ENCODE measurements at places on chromosomes 5 and 9. TPM values are rescaled to one million over a fixed set of nuclear protein-coding genes. Genes with fewer than 3 reads are reported as not detected.

Gene PCDHB14
- total RNA-seq = not detected

Gene GLE1
- total RNA-seq = 14.4 TPM

Gene CARD6
- total RNA-seq = 2.1 TPM

Gene DDX4
- not detected for total RNA-seq

Gene CYLC2
- total RNA-seq = not detected

Gene SLC24A2
- not detected for total RNA-seq

Gene SKP2
- 10.8 TPM for total RNA-seq

Gene INSL6
- not detected for total RNA-seq

Gene ROR2
- 0.22 TPM for total RNA-seq

Gene MTMR12
- total RNA-seq = 29.4 TPM

Gene UNC5A
- total RNA-seq = not detected

DNA sequence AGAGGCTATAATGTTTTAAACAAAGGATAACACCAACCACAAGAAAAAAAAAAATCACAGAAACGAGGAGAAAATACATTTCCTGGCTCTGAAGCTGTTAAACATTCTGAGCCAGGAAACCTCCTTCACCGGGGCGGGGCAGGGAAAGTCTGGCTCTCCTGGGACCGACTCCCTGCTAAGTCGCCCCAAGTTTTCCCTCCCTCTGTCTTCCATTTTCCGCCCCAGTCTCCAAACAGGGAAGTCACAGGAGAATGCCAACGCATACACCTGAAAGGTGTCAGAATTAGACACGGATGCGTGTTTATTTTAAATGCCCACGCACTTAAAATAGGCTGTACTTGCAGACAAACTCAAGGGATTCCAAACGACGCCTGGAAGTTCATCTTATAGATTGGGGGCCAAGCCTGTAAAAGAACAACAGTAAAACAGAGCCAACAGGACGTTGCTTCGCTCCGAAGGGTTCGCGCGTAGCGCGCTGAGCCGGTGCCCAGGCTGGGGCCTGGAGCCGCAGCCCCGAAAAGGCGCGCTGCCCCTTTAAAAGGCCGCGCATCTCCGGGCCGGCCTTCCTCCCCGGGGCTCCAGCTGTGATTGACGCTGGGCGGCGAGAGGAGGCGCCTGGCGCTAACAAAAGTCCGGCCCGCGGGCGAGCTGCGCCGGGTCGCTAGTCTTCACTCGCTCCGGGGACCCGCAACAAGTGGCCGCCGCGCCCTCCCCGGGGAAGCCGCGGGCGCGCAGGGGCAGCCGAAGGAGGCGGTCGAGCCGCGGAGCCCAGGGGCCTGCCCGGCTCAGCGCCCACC, at the start of gene FBXL7:
Gene FBXL7 (plus strand): TSS at position 653 of the 797 bp plus-strand sequence.
- no peak for DNase-seq

GRCh38 chr5:145825751-145826180, 9.4 kb downstream of the PRELID2 start:
- no peak for DNase-seq

- no peak for DNase-seq
Observed at GRCh38 chr5:155080721-155081120, 67.2 kb downstream of the KIF4B start.

GRCh38 chr9:75491533-75491932, 398.9 kb upstream of the PCSK5 start:
- no peak for DNase-seq

DNA sequence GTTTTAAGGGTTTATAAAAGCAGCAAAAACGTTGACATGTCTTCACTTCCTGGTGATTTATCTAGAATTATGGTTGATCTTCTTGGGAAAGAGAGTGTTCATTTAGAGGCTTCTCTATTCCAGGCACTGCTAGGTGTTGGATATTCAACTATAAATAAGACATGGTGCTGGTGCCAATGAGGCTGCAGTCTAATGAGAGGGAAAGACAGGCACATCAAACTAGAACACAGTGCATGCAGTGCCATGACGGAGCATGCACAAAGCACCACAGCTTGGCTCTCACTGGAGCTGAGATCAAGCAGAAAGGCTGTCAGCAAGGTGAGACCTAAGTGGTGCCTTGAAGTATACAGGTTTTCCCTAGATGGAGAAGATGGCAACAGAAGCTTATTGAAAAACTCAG, 126.5 kb downstream of the RMI1 start:
- no peak for DNase-seq

- DNase-seq = no peak
Observed at GRCh38 chr5:90983148-90983547, 400.0 kb downstream of the ARRDC3 start.

DNA sequence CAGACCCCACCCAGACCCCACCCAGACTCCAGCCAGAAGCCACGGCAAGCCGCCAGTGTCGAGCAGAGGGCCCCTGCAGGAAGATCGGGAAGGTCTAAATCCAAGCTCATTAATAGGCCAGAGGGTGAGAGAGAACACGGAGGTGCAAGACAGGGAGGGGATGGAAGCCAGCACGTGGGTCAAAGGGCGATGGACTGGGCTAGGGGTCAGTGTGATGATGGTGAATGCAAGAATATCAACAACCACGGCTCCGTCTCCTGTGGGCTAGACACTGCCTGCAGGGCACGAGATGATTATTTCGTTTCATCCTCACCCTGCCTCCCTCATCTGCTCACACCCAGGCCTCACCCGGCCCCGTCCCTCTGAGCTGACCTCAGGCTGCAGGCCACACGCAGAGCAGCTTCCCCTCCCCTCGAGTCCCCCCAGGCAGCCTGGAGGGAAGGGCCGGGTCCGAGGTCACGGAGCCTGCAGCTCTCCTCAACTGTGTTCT, 122.0 kb downstream of the COL23A1 start:
- DNase-seq = no peak

GRCh38 chr9:101639785-101640665, 45.3 kb upstream of the PPP3R2 start:
- no peak for DNase-seq

DNA sequence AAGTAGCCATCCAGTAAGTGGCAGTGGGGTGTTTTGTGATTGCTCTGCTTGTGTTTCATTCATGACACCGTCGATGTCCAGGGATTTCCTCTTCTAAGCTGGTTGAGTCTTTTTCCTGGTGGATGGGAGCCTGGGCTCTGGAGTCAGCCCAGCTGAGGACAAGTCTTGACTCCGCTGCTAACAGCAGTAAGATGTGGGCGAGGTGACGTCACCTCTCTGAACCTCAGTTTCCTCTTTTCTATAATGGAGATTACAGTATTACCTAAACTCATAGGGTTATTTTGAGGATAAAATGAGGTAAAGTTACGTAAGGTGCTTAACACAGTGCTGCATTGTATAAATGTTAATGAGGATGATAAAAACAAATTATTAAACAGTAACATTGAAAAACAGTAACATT, 21.3 kb downstream of the FGF1 start:
- DNase-seq = no peak

DNA sequence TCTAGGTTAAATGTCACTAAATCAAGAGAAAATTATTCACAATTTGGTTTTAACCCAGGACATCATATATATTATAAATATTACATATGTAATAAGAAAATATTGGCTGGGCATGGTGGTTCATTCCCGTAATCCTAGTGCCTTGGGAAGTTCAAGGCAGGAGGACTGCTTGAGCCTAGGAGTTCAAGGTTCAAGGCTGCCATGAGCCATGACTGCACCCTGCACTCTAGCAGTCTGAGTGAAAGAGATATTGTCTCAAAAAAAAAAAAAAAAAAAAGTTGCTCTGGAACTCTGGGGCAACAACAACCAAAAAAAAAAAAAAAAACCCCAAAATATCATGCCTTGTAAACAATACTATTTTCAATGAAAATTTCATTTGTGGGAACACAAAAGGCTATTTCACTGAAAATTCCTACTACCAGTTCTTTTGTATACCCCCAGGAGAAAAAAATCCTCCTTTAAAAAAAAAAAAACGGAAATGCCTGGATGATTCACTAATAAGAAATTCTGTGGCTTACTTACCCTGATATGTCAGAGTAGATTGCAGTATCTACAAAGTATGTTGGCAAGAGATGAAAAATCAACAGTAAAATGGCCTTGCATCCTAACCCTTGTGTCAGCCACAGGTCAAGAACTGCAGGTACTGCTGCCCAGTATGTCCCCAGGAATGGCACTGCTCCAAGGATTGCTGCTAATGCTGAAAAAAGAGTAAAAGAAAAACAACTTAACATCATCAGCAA, 22.6 kb upstream of the CTNNAL1 start:
- no peak for DNase-seq

- no peak for DNase-seq
Observed at GRCh38 chr9:123096987-123097386, 63.5 kb downstream of the GPR21 start.

- no peak for DNase-seq
Observed at GRCh38 chr9:131236161-131236560, 40.1 kb downstream of the FAM78A start.

- DNase-seq = no peak
Observed at GRCh38 chr9:124122321-124122720, 110.8 kb downstream of the LHX2 start.

DNA sequence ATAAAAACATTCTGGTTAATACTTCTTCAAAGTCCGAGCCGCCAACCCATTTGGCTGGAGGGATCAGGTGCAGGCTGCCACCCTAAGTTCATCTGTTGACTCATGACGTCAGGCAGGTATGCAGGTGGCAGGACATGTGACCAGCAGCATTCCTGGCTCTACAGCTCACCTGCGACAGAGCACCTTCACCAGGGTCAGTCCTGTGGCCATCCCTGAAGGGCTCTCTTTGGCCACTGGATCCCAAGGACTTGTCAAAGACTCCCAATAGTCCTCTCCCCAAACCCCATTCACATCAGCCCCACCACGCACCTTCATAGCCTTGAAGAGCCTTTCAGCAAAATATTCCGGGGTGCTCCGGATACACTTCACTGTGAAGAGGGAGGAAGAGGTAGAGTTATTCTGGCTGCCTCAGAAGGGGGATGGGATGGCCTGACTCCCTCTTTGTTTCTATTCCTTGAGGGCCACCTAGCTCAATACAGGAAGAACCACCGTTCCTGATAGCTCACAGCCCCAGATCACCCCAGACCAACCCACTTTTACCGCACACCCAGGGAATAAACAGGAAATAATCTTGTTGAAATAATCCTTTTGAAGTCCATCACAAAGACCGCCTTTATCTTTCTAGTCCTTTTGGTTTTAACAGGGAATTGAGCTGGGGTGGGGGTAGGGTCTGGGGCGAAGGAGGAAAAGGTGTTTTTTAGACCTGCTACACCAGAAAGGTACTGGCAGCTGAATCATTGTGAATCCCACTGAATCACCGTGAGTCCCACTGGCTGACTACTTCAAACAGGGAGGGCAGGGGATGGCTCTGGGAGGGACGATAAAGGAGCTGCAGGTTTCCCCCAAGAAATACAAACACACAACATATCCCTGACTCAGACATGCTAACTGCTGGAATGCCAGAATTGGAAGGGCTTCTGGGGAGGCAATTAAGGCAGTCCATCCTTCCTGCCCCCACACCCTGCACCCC, 26.4 kb downstream of the ANXA6 start:
- DNase-seq = no peak

DNA sequence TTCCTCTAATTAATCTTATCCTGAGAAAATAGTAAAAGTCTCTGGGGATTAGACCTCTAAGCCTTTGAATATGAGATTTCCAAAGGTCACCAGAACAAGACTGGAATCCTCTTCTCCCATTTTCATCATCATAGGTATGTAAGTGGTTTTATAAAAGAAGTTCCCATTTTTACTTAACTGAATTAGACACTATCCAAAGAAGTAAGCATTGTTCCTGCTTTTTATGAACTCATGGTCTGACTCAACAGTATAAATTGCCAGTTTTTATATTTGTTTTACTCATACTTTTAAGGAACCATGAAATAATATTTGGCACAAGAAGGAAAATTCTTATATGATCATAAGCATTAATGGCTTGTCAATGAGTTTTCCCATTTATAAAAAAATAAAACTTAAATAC, 167.1 kb upstream of the ADRA1B start:
- no peak for DNase-seq

- DNase-seq = no peak
Observed at GRCh38 chr9:127572961-127573721, 38.9 kb upstream of the STXBP1 start.

GRCh38 chr5:67363180-67363709, 166.6 kb upstream of the CD180 start:
- DNase-seq = no peak

- no peak for DNase-seq
Observed at GRCh38 chr9:93270976-93271375, 87.0 kb downstream of the WNK2 start.

GRCh38 chr5:166648736-166649135, 1642.7 kb upstream of the WWC1 start:
- no peak for DNase-seq

GRCh38 chr9:114789006-114789405, 16.8 kb downstream of the TNFSF15 start:
- no peak for DNase-seq

DNA sequence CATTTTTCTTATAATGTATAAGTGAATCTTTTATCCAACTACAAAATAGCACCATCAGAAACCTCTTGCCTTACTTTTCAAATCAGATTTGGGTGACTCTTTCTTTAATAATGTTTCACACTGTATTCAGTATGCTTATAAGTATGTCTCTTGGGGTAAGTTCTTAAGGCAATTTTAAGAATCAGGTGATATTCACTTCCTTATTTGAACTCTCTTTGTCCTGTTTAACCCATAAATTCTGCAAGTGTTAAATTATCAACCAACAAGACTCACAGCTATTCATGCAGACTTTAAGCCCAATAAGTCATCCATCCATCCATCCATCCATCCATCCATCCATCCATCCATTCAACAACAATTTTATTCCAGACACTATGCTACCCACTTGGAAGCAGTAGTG, 142.7 kb upstream of the FBXL17 start:
- no peak for DNase-seq

- DNase-seq = no peak
Observed at GRCh38 chr5:155947394-155948062, 379.4 kb upstream of the SGCD start.

GRCh38 chr9:87529671-87530070, 32.0 kb downstream of the DAPK1 start:
- DNase-seq = no peak

- no peak for DNase-seq
Observed at GRCh38 chr9:1916655-1917054, 98.5 kb upstream of the SMARCA2 start.

- DNase-seq = no peak
Observed at GRCh38 chr9:81559709-81560108, 129.6 kb downstream of the TLE1 start.
